Activated T-helper 2 cell treated with anti-CD3 and anti-CD28 coated beads, Interferon-gamma antibody, Interleukin-2, Interleukin-4, amounts not matched to agents 10 μg/mL and 5 μg/mL and 100 μg/mL, durations not matched to agents 14 hours and 24 hours and 36 hours (primary cell): ENCODE measurements at places on chromosomes 6 and 20.

GRCh38 chr6:43926634-43927531, 156.9 kb downstream of the VEGFA start:
- no peak for DNase-seq

GRCh38 chr6:91447081-91447480, 860.2 kb upstream of the MAP3K7 start:
- DNase-seq: no peak

- DNase-seq: no peak
These were observed 220.0 kb upstream of the ZNF217 start for GRCh38 chr20:53813636-53814035.

GRCh38 chr6:141251286-141251685, 881.4 kb upstream of the GJE1 start:
- no peak for DNase-seq

DNA sequence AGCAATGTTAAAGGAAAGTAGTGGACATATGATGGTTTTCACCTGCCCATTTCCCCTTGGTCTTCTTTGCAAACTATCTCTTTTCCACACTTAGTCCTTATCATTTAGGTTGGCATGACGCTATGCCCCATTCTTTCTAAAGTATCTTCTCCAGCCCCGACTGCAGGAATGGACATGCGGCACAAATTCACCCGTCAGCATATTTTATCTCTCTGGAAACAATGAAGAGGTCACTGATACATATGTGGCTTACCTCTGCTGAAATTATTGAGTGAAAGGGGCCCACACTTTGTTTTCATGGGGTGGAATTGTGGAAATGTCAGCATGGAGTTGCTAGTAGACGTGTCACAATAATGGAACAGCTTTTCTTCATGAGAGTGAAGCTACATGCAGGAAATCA, 45.8 kb upstream of the MEI4 start:
- DNase-seq: no peak

- DNase-seq: no peak
These were observed 360.7 kb upstream of the ZFP64 start for GRCh38 chr20:52552181-52552872.

- DNase-seq: no peak
These were observed 165.7 kb upstream of the RREB1 start for GRCh38 chr6:6942091-6942490.
